NCI-H1092 (cell line): ENCODE measurements at places on chromosomes 12 and 14.

DNA sequence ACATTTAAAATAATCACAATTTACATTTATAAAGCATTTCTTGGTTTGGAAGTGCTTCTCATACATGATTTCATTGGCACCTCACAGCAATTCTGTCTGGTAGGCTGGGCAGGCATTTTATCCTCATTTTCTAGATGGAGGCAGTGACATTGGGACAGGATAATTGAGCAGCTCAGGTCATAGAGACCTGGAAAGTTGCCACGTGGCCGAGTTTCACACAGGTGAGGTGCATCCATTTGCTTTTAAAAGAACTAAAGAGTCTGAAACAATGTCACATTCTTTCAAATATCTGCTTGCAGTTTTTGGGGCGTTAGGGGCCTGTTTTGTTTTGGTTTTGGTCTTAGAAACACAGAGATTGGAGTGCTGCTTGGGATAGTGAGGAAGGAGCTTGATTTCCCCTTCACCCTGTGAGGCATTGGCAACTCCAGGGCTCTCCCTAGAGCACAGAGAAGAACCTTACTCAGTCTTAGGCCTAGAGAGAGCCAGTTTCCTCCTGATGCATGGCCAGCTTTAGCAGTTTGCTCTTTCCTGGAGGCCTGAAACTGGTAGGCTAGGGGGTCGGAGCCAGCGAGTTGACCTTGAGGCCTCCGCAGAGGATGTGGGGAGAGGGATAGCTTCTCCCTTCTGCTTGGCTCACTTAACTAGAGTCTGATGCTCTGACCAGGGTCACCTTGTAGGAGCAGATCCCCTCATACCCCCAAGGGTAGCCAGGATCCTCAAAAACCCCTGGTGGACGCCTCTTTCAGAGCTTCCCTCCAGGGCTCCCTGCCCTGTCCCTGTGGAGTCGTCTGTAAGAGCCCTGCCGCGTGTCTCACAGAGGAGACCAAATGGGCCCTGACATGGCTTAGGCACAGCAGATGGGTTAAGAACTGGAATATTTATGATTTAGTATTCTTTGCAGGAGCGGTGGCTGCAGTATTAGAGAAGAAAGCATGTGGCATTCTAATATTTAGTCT is 34.9 kb upstream of the JDP2 start:
- no peak for DNase-seq

GRCh38 chr14:85934123-85934885 is 404.4 kb downstream of the FLRT2 start:
- no peak for DNase-seq

DNA sequence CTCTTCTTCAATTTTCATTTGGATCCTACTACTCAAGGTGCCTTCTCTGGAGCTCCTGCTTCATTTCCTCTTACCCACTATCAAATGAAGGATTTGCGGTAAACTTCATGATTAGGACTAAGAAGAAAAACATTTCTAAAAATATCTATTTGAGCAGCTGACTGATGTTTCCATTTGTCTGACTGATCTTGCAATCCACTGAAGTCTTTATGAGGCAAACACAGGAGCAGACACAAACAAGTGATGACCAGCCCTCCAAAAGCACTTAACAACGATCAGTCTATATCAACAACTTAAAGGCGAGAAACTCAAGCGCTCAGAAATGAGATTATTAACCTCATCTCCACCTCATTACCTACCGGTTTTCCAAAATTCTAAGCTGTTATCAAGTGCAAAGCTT is 26.2 kb downstream of the OSBPL8 start:
- no peak for DNase-seq

DNA sequence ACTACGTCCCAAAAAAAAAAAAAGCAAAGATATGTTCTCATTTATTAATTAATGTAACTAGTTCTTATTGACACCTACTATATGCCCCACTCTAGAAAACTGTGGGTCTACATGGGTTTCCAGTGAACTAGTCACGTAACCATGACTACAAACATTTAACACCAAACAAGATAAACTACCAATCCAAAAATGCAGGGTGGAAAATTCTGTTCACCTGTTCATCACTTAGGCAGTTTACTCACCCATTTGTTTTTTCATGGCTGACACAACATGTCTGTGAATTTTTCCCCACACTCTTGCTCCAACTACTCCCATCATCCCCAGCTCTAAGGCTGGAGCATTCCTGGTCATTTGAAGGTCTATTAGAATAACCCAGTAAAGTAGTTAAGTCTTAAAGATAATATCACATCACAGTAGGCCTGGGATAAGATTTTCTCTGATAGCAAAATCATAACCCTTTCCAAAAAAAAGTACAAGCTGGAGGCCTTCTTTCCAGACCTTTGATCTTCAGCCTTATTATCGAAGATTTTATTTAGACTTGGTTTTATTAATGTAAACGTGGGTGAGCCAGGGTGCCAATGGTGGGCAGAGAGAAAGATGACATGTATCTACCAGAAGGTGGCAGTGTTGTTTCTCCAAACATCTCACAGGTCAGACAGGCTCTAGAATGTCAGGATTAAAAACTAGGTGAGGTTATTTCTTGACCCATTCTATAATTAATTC is 61.6 kb upstream of the DAAM1 start:
- DNase-seq = peak; percentile 63

GRCh38 chr12:75859868-75860267 is 171.7 kb downstream of the PHLDA1 start:
- DNase-seq = no peak

DNA sequence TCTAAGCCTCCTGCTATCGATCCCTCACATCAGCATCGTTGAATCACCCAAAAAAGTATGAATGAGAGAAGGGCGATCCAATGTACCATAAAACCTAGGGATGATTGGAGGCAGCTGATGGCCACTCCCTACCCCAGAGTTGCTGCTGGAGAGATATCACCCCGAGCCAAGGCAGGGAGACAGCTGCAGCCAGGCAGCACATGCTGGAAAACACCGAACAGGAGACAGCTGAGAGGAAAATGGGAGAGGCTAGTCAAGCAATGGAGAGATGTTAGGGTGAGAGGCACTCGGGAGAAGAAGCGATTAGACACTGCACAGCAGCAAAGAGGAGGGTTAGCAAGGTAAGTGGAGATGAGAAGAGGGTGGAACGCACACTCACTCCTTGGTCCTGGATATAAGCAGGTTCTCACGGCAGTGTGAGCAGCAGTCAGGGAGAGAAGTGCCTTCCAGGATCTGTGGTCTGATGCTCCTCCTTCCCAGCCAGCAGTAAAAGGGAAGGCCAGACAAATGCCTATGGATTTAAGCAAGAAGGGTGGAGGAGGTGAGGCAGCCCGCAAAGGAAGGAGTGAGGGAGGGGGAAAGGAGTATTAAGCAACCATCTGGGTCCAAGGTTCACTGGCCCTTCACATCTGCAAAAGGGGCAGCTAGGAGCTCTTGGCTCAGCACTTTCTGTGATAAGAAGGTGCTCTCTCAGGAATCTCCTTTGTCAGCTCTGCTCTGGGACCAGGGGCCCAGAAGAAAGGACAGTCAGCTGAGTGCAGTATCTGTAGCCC is at the start of gene SLC7A7:
Gene SLC7A7 (minus strand): TSS at position 495 of the 773 bp plus-strand sequence. CDS start 2,037 bp downstream, outside the sequence.
- no peak for DNase-seq

DNA sequence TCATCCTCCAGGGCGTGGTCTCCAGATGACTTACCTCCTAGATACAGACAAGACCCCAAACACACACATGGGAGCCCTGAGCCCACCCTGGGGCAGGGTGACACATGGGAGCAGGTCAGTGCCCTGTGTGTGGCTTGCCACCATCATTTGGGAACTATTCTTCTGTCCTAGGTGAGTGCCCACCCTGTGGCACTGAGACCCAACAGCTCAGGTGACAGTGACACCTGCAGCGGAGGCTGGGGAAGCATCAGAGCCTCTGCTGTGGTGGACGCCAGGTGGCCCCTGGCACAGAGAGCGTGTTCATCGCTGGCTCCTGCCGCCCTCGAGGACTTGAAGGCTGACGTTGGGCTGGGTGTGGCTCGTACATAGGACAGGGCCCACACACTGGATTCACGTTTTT is 23.0 kb downstream of the SFSWAP start:
- DNase-seq = no peak

GRCh38 chr12:46300910-46301309 is 32.1 kb upstream of the SLC38A1 start:
- DNase-seq = peak; percentile 41

GRCh38 chr14:55689981-55690871 is 110.2 kb downstream of the KTN1 start:
- DNase-seq = no peak

- no peak for DNase-seq
Measured at GRCh38 chr12:18578191-18578590, 159.6 kb downstream of the PLCZ1 start.

DNA sequence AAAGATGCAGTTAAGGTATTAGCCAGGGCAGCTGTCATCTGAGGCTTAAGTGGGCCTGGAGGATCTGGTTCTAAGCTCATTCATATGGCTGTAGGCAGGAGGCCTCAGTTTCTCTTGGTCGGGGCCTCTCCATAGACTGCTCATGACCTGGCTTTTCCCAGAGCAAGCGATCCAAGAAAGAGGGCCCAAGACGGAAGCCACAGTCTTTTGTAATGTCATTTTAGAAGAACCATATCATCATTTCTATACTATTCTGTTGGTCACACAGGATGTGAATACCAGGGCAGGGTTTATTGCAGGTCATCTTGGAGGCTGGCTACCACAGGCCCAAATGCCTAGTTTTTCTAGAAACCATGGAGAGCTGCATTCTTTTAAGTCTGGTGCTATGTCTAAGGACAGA is 47.7 kb downstream of the GNG2 start:
- no peak for DNase-seq
